Suprapubic skin (tissue), 4 donors: ENCODE measurements at places on chromosomes 12 and 14.
A peak's percentile ranks its signal among the peaks of the same experiment; 100 is the strongest.

- DNase-seq, result no peak
These were observed 620.1 kb downstream of the NRXN3 start for GRCh38 chr14:78790271-78790670.

GRCh38 chr14:64806202-64806861 is 73.4 kb downstream of the SPTB start:
- no peak for DNase-seq

DNA sequence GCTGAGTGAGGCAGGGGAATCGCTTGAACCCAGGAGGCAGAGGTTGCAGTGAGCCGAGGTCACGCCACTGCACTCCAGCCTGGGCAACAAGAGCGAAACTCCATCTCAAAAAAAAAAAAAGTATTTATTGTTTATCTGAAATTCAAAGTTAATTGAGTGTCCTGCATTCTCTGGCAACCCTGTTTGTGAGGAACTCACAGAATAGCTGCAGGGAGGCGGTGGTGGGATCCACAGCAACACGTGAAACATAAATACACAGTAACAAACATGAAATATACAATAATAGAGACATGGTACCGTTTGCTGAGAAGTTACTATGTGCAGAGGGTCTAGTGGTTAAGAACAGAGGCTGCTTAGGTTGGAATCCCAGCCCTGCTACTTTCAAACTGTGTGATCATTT is 43.7 kb upstream of the RFLNA start:
- DNase-seq, result no peak

GRCh38 chr12:19802915-19803314 is 363.6 kb downstream of the AEBP2 start:
- DNase-seq, result no peak

- no peak for DNase-seq
These were observed 249.5 kb downstream of the APAF1 start for GRCh38 chr12:98894412-98895085.

- DNase-seq, result peak; percentile 52
These were observed 249.4 kb downstream of the ZFP36L1 start for GRCh38 chr14:68543516-68543915.

GRCh38 chr12:16349131-16349460 is 1.7 kb downstream of the MGST1 start:
- peak; percentile 80 for DNase-seq

- DNase-seq, result no peak
These were observed 696.5 kb upstream of the MIS18BP1 start for GRCh38 chr14:45949479-45949878.

GRCh38 chr12:25072906-25073650 is 121.9 kb downstream of the DNAI7 start:
- no peak for DNase-seq

GRCh38 chr14:50812856-50813543 is 18.0 kb downstream of the NIN start:
- no peak for DNase-seq

DNA sequence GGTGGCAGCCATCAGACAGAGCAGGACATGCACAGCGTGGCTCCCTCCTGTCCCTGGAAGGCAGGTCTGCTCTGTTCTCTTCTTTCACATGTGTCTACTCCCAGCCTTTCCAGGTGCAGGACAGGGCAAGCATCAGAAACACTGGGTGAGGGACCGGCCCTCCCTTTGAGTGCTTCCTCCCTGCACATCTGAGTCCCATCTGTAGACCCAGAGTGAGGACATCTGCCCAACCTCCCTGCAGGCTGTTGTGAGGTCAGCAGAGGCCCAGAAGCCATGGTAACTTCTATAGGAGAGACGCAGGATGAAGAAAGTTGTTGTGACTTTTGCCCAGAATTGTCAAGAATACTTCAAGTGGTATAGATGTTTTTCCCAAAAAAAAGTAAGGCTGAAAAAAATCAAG is 282.7 kb downstream of the CACNA1C start:
- no peak for DNase-seq

GRCh38 chr12:45726603-45727300 is 2.8 kb upstream of the ARID2 start:
- peak; percentile 86 for DNase-seq

DNA sequence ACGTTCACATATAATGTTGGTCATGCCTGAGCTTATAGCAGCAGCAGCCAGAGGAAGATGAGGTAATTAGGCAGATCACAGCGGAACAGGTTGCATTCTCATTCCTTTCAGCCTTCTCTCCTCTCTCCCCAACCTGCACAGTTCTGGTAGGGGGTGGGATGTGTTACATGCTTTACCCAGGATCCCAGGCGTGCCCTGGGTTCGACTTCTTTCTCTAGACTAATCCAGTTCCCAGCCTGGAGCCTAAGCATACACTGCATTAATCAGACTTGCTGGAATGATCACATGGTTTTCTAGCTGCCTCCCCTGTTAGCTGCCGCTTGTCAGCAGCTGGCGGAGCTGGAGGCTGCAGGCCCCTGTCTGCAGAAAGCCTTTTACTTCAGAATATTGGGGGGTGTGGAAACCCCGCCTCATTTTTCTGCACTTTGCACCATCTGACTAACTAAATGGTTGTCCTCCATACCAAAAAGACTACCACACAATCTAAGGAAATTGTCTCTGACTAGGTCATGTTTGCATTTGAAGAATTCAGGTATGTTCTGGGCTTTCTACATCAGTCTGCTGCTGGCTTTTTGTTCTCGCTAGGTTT is 46.0 kb upstream of the EVL start:
- DNase-seq, result no peak

DNA sequence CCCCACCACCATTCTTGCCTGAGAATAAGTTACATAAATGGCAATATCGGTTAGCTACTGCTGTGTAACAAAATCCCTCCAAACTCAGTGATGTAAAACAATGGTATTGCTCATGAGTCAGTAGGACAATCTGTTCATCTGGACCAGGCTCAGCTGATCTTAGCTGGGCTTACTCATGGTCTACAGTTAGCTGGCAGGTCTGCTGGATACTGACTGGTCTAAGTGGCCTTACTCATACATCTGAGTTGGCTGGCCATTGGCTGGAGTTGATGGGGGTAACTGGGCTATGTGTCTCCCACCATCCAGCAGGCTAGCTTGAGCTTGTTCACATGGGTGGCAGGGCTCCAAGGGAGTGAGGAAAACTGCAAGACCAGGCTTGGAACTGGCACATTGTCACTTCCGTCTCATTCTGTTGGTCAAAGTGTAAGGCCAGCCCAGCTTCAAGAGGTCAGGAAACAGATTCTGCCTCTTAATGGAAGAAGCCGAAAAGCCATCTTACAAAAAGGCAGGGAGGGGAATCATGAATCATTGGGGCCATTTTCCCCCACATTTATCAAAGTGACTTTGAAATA is 56.7 kb upstream of the CHGA start:
- DNase-seq, result no peak

GRCh38 chr14:87690076-87690613 is 302.8 kb downstream of the GALC start:
- no peak for DNase-seq

DNA sequence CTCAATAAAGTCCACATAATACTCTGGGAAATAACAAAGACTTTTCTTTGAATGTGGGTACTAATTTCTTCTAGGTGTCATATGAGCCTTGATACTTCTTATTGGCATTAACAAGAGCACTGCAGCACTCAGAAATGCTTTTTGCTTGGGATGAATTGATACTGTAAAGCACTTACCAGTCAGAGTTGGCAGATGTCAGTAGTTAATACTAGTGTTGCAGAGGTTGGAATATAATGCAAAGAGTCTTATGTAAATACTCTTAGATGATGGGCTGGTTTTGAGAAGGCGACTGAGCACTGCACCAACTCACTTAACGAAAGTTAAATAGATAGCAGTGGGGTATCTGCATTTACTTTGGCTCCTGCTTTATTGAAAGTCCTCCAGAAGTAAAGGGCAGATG is 25.6 kb upstream of the MBIP start:
- no peak for DNase-seq

GRCh38 chr12:68506619-68507018 is 104.1 kb upstream of the RAP1B start:
- DNase-seq, result no peak

DNA sequence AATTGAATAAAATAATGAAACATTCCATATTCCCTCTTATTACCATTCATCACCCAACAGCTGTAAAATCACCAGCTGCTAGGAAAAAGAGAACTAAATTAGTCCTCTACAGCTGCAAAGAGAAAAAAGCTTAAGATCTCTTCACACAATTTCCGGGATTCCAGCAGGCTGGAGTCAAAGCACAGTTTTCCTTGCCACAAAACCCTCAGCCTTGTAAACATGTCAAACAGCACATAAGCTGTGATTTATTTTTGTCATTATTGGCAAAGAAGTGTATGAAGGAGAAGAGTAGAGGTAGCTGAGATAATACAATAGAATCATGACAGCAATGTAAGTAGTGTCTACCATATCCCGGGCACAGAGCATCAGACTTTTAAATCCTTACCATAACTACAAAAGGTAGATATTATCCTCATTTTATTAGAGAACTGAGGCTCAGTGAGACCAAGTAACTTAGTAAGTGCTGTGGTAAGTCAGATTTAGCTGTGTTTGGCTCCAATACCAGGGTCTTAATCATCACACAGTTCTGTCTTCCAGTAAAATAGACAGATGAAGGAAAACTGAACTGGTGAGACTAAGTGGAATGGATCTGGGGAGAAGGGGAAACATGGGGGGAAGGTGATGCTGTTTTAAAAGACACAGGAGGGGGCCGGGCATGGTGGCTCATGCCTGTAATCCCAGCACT is 57.3 kb downstream of the NTN4 start:
- no peak for DNase-seq

- no peak for DNase-seq
These were observed 9.2 kb upstream of the INF2 start for GRCh38 chr14:104680056-104680805.

DNA sequence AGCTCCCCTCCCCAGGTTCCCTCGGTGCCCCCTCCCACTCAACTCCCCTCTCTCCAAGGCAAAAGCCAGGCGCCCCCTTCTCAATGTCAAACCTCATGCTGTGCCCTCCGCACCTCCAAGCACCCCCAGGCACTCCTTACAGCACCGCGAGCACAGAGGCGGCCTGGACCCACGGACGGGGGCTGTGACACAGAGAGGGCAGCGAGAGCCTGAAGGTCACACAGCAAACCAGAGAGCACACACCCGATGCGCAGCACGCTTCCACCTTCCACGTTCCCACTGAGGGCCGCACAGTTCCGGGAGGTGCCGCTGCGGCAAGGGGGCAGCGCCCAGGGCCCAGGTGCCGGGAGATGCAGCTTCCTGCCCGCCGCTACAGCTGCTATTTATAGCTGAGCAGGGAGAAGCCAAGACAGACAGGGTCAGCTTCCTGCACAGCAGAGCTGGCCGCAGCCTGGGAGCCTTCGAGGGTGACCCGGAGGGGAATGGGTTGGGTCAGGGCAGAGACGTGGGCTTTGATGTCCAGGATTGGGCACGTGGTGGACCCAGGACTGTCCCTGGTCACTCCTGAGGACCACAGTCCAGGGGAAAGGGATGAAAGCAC is 12.9 kb downstream of the NCOR2 start:
- no peak for DNase-seq

DNA sequence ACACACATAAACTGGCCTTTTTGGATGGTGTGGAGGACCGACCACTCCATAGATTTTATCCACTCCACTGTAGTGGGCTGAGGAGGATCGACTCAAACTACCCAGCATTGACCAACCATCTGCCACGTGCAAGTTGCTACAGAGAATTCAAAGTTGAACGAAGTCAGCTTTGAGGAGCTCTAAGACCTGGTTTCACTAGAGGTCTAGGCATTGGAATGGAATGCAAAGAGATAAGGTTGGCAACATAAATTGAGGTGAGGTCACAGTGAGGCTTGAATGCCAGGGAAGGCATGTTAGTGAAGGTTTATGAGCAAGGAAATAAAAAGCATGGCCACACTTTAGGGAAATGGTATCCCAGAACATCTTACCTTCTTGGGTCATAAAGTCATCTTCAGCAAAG is 14.5 kb downstream of the VWF start:
- no peak for DNase-seq

GRCh38 chr12:3213768-3214167 is 136.6 kb downstream of the TSPAN9 start:
- DNase-seq, result no peak

- no peak for DNase-seq
These were observed 46.5 kb upstream of the ABCC9 start for GRCh38 chr12:21987755-21988154.

DNA sequence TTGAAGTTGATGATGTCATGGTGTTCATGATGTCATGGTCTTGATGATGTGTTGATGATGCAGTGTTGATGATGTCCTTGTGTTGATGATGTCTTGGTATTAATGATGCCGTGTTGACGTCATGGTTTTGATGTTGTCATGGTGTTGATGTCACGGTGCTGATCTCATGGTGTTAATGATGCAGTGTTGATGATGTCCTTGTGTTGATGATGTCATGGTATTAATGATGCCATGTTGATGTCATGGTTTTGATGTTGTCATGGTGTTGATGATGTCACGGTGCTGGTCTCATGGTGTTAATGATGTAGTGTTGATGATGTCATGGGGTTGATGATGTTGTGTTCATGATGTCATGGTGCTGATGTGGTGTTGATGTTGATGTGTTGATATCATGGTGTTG is 48.0 kb upstream of the RIMBP2 start:
- no peak for DNase-seq

GRCh38 chr12:11827091-11828061 is 177.9 kb downstream of the ETV6 start:
- DNase-seq, result no peak

- DNase-seq, result no peak
These were observed 311.5 kb downstream of the ATP23 start for GRCh38 chr12:58252914-58253313.

GRCh38 chr12:46830731-46831334 is 5.0 kb upstream of the SLC38A4 start:
- no peak for DNase-seq

- no peak for DNase-seq
These were observed 77.7 kb upstream of the FRMD6 start for GRCh38 chr14:51574009-51574408.

DNA sequence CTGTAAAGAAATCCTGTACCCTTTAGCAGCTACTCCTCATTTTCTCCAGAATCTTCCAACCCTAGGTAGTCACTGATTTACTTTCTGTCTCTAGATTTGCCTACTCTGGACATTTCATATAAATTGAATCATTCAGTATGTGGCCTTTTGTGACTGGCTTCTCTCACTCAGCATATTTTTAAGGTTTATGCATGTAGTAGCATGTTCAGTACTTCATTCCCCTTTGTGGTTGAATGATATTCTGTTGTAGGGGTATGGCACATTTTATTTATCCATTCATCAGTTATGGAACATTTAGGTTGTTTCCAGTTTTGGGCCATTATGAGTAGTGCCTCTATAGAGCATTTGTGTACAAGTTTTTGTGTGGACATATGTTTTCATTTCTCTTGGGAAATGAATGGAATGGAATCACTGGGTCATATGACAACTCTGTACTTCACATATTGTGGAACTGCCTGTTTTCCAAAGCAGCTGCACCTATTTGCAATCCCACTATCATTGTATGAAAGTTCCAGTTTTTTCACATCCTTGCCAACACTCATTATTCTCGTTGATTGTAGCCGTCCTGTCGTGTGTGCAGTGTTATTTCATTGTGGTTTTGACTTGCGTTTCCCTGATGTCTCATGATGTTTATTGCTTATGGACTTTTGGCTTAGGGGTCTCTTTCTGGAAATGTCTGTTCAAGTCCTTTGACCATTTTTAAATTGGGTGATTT is 57.2 kb downstream of the ATF7IP start:
- no peak for DNase-seq

GRCh38 chr12:130480887-130481286 is 143.2 kb downstream of the PIWIL1 start:
- DNase-seq, result no peak

GRCh38 chr14:66745078-66745477 is 237.1 kb downstream of the GPHN start:
- DNase-seq, result no peak

- no peak for DNase-seq
These were observed 91.2 kb downstream of the CEP128 start for GRCh38 chr14:80850197-80850814.
